Articular chondrocyte of knee joint (primary cell): ENCODE measurements at places on chromosomes 7 and 10. TPM values are rescaled to one million over a fixed set of nuclear protein-coding genes. Genes with fewer than 3 reads are reported as not detected.

The PDE1C gene
- total RNA-seq = 23.3 and 30.8 TPM in 2 replicates

The SPDYE5 gene
- total RNA-seq = 0.11 and 0.13 TPM in 2 replicates

The EN2 gene
- not detected in 2 replicates for total RNA-seq

The NAT16 gene
- total RNA-seq = 0.11 TPM in 1 of 2 replicates, not detected in the other
